ENCODE measurements at places on chromosomes 3 and 15.

- no peak for DNase-seq
Observed at GRCh38 chr15:91649016-91649415, 204.5 kb upstream of the SLCO3A1 start.

GRCh38 chr3:33256249-33256648, 21.0 kb upstream of the FBXL2 start:
- no peak for DNase-seq

GRCh38 chr3:4407941-4408340, 59.1 kb downstream of the SUMF1 start:
- DNase-seq: no peak

DNA sequence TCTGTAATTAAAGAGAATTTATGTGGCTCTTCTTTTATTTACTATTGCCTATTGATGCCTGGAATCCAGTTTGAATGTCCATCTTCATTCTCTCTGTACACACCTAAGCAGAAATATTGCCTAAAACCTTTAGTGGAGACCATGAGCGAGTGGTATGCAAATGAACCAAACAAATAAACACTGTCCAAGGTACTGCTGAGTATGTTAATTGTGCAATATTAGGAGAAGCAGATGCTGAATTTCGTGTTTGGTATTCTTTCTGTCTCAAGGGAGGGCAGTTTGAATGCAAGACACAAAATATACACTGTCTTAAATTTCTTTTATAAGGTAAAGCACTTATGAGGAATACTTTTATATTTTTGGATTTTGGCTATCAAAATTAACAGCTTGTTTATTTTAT, 440.9 kb downstream of the RBMS3 start:
- DNase-seq: no peak

- no peak for DNase-seq
Observed at GRCh38 chr3:53089511-53089910, 40.7 kb downstream of the RFT1 start.

GRCh38 chr3:193010191-193010590, 92.5 kb upstream of the MB21D2 start:
- DNase-seq: no peak

- peak; percentile 28 for DNase-seq
Observed at GRCh38 chr3:45182915-45183871, 37.0 kb upstream of the CDCP1 start.

DNA sequence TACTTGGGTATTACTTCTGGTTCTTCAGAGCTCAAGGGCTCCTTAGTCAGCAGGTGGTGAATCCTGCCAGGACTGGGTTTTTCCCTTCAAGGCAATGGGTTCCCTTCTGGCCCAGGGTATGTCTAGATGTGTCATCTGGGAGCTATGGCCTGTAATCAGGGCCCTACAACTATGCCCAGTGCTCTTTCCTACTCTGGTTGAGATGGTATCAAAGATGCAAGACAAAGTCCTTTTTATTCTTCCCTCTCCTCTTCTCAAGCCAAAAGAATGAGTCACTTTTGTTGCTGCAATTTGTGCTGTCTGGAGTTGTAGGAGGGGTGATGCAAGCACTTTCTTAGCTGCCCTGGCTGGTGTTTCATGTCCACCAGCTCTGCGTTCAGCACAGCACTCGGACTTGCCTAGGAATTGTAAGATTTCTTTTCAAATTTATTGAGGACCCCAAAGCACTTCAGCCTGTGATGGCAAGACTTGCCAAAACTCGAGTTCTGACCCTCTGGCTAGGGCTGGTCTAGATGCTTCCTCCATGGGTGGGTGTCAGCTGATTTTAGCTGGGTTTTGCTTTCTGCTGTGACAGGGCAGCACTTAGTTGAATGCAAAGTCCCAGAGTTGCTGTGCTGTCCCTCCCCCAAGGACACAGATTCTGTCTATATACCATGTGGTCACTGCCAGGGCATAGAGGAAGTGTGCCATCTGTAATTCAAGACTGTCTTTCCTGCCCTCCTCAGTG, 129.2 kb upstream of the CBLB start:
- DNase-seq: no peak

- no peak for DNase-seq
Observed at GRCh38 chr15:88752501-88752900, 50.7 kb upstream of the ACAN start.

GRCh38 chr3:40864146-40864782, 335.0 kb upstream of the CTNNB1 start:
- no peak for DNase-seq

GRCh38 chr3:46120983-46121382, 87.1 kb downstream of the CCR1 start:
- no peak for DNase-seq

DNA sequence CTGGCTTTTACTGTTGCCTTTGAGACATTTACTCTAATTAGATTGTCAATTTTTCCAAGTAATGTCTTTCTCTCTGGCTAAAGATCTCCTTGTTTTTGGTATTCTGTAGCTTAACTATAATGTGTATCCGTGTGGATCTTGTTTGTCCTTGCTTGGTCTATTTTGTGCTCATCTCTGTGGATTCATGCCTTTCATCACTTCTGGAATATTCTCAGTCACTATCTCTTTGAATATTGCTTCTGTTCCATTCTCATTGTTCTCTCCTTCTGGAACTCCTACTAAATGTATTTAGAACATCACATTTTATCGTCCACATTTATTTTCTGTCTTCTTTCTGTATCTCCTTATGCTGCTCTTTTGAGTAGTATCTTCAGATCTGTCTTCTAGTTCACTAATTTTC, 12.7 kb downstream of the PGPEP1L start:
- no peak for DNase-seq

- no peak for DNase-seq
Observed at GRCh38 chr15:77819851-77820728, 187.4 kb upstream of the LINGO1 start.

DNA sequence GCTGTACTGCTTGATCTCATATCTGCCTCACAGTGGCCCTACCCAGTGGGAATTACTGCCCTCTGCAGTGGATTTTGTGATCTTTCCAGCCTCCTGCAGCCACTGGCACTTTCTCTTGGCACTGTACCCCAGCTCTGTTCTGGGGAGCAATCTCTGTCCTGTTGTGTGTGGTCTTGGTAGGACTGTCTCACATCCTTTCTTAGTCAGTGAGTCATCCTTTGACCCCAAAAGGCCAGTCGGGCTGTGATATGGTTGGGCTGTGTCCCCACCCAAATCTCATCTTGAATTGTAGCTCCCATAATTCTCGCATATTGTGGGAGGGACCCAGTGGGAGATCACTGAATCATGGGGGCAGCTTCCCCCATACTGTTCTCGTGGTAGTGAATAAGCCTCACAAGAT, 133.3 kb upstream of the TPM1 start:
- DNase-seq: no peak

DNA sequence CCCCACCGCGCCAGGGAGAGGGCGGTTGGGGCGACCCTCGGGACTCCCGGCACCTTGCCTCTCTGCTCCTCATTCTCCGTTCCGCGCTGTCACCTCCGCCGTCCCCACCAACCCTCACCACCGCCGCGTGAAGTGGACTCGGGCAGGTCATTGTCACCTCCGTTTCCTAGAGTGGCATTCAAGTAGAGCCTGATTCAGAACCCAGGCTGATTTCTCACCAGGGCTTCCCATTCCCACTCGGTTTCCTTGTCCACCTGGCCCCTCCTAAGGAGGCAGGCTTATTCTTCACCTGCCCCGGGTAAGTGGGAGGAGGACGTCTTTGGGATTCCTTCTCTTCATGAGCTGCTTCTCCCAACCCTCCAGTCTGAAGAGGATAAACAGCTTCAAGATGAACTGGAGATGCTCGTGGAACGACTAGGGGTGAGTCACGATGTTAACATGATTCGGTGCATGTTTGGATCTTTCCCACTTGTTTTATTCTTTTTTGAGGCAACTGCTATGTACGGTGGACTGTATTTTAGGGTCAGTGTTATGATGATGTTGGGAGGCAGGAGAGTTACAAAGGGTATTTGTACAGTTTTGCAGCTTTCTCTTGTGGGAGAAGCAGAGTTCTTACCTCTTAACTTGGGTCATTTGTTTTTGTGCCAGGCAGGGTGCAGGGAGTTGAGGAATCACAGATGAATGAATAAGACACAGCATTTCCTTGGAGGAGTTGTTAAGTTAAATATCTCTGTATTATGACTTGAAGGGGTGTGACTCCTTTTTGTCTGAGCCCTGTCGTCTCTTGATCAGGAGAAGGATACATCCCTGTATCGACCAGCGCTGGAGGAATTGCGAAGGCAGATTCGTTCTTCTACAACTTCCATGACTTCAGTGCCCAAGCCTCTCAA, 692 bp downstream of the PSMD2 start:
- DNase-seq: no peak

DNA sequence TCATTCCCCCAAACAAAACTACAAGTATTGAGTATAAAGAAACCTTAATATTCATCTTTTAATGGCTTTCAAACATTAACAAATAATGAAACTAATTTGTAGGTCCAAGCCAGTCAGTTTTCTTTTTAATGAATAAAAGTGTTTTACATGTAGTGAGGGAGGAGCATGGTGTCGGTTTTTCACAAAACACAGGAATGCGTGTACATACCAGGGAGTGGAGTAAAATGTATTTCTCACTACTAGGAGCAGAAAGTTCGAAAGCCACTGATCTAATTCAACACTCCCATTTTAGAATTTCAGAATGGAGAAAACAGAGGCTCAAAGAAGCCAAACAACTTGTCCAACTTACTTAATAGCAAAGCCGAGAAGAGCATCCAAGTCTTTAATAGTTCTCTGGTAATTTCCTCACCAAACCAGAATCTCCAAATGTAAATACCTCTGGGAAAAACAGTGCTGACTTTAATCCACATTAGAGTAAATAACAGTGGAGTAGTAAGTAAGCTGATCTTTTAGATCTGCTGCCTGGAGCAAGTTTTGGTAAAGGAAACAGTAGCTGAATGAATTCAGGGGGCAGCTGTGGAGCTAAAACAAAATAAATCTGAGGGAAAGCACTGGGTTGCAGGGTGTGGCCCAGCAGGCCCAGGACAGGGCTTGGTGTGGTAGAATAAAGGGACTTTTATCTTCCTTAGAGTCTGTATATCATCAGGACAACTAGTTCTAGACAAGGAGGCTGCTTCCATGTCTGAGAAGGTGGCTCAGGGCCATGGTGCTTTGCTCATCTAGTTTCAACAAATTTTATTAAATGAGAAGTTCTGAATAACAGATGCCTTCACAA, 7.9 kb downstream of the ANP32A start:
- DNase-seq: no peak

GRCh38 chr3:79040091-79040490, 727.7 kb downstream of the ROBO1 start:
- DNase-seq: no peak

- DNase-seq: no peak
Observed at GRCh38 chr15:85607842-85608241, 186.9 kb downstream of the KLHL25 start.

DNA sequence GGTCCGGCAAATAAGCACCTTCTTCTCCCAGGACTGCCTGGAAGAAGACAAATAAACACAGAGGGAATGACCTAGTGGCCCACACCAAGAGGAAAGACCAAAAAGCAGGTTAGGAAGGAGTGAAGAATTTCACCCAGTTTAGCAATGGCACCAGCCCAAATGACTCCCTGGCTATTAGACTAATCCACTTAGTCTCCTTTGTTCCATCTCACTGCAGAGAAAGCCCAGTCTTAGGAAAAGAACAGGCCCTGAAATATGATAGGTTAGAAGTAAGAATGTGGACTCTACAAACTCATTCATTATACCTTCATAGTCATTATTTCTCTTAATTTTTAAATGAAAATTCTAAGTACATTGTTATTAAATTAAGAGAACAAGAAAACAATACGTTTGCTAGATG, 23.2 kb downstream of the SERPINI2 start:
- DNase-seq: no peak

GRCh38 chr15:89978914-89979313, 22.2 kb upstream of the ZNF710 start:
- no peak for DNase-seq

DNA sequence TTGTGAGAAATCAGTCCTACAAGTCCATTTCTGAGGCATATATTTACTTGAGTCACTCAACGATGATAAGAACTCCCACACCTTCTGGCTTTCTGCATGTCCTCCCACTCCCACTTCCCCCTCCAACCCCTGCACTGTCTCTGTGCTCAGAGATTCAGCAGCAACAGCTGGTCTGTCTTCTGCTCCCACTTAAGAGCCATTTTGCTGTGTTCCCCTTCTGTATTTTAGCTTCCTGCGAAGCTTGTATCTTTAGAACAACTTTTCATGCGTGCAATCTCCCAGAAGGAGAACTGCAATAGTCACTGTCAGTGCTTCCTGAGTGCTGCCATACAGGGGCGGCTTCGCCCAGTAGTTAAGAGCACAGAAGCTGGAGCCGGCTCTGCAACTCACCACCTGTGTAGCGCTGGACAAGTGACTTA, 90.0 kb upstream of the SPATA12 start:
- DNase-seq: no peak

DNA sequence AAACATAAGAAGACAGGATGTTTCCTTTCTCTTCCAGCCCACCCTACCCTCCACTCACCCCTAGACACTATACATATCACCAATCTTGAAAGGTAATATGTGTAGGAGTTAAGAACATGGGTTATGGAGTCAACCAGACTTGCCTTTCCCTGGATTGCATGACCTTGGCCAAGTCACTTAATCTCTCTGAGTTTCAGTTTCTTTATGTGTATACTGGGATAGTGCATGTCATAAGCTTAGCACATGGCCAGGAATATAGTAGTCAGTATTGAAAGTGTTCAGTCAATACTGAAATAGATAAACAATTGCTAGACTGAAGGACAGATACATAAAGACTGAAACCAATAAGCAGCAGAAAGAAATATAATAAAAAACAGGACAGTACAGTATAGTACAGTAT, 283.2 kb upstream of the STT3B start:
- DNase-seq: no peak

- DNase-seq: no peak
Observed at GRCh38 chr3:52480768-52481715, 14.1 kb upstream of the STAB1 start.

DNA sequence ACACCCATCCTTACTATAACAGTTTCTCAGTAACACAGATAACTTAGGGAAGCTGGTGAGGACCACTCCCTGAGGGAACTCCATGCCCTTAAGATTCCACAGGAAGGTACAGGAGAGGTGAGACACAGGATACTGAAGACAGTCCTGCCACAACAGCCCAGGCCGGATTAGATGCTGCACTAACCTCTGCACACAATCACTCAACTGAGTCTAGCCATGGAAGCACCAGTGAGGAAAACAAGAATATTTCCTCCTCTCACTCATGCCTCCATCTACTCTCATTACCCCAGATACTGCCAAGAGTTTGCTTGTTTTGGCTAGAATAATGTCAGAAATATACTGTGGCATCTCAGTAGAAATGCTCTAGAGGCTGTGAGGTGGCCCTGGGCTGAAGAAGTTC, 3.7 kb downstream of the ANO10 start:
- DNase-seq: no peak
